ENCODE measurements at places on chromosomes 13 and 19. TPM values are rescaled to one million over a fixed set of nuclear protein-coding genes. Genes with fewer than 3 reads are reported as not detected.
A peak's percentile ranks its signal among the peaks of the same experiment; 100 is the strongest.

The NCAN gene
- not detected for total RNA-seq

The DHDH gene
- total RNA-seq, result not detected

The TPTE2 gene
- total RNA-seq, result 0.11 TPM

The SELENOW gene
- total RNA-seq, result 412 TPM

GRCh38 chr13:102869948-102870676 lies 24.3 kb downstream of the ERCC5 start:
- peaks cover 2% of the 10 kb centered on the region for H3K4me1 ChIP-seq
- no peak overlapping the region for H3K27ac ChIP-seq
- H3K4me3 ChIP-seq, result no peak overlapping the region

DNA sequence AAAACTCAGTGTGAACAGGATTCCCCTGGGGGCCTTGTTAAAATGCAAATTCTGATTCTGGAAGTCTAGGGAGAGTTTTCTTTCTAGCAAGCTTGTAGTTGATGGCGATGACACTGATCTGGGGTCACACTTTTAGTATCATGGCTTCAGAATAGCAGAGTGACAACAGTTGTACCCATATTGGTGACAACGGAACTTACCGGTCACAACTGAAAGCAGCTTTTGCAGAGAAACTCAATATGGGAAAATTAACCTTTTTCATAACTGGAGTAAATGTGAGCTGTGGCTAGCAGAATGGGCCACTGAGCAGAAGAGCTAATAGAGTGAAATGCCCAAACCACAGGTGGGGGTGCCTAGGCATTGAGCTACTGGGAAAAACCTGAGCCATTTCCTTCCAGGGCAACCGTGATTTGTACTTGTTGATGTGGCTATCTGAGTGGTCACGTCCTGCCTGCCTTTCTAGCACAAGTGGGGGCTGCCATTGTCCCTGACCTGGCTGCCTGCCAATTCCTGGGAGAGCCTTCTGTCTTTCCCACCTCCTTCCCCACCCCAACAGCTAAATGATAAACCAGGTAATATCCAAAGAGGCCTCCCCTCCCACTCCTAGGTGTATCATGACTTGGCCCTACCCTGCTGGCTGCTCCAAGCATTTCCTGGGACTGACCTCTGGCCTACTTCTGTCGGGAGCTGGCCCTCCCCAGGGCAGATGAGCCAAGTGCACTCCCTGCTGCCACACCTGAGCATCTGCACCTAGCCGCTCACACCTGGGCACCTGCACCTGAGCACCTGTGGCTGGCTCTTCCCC lies 1.7 kb upstream of the SLC10A2 start:
- H3K27me3 ChIP-seq, result no peaks in the 10 kb centered on the region
- no peaks in the 10 kb centered on the region for H3K4me1 ChIP-seq
- DNase-seq, result no peak

DNA sequence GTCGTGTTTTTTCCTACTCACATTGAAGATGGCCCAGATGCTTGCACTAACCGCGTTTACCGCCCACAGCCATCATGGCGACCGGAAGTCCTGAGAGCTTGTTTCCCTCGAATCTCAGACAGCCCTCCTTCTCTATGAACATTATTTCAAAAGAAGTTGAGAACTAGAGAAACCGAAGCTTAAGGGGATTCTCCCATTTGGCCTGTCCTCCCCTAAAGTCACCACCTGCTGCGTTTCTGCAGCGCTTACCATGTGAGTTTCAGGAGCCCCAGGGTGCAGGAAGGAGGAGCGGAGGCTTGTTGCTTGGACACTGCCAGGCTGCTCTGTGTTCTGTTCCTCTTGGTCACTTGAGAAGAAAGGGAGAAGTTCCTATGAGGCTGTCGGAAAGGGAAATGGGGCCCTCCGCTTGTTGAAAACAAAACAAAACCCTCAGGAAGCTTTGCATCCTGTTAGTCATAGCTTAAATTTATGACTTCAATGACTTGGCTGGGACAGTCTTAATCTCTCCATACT lies 6.2 kb downstream of the CARD8 start:
- DNase-seq, result no peak
- no peak overlapping the region for H3K4me3 ChIP-seq
- no peaks in the 10 kb centered on the region for H3K4me1 ChIP-seq
- H3K27ac ChIP-seq, result no peak overlapping the region
- H3K36me3 ChIP-seq, result no peaks in the 10 kb centered on the region

GRCh38 chr19:14775869-14776586 lies 2.3 kb downstream of the ADGRE2 start:
- H3K4me1 ChIP-seq, result no peaks in the 10 kb centered on the region
- no peaks in the 10 kb centered on the region for H3K27me3 ChIP-seq
- H3K27ac ChIP-seq, result no peak overlapping the region
- no peaks in the 10 kb centered on the region for H3K36me3 ChIP-seq
- no peak overlapping the region for H3K4me3 ChIP-seq

DNA sequence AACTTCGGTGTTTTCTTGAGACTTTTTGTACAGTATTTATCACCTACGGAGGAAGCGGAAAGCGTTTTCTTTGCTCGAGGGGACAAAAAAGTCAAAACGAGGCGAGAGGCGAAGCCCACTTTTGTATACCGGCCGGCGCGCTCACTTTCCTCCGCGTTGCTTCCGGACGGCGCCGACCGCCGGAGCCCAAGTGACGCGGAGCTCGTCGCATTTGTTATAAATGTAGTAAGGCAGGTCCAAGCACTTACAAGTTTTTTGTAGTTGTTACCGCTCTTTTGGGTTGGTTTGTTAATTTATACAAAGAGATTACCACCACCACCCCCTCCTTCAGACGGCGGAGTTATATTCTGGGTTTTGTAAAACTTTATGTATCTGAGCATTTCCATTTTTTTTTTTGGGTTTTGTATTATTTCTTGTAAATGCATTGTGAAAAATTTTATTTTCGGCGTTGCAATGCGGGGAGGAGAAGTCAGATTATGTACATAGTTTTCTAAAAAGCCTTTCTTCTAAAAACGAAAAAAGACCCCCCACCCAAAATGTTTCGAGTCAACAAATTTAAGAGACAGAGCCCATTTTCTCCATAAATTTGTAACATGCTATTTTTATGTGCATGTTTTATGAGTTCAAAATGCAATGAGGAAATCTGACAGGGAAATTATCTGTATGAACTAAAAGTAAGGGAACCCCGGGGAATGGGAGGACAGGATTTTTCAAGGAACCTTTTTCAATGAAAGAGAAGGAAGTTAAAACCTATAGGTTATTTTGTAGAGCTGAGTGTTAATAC lies 2.3 kb downstream of the SOX1 start:
- no peak for DNase-seq
- H3K4me3 ChIP-seq, result no peak overlapping the region
- peaks cover 3% of the 10 kb centered on the region for H3K4me1 ChIP-seq
- H3K27ac ChIP-seq, result no peak overlapping the region
- no peaks in the 10 kb centered on the region for H3K27me3 ChIP-seq

DNA sequence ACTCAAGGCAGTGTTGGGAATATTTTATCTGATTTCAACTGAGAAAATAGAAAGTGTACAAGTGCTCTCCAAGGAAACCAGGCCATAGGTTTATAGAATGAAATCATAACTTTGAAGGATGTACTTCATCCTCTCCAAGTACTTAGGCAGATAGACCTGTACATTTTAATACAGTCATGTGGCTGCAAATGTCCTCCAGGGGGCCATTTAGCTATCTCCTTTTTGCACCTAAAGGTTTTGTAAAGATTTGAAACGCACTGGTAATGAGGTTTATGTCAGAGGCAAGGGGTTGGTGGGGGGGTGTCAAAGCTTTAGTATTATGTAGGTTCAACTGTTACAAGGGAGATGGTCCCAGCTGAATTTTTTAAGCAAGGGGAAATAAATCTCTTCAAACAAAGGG lies 364.4 kb downstream of the DCT start:
- DNase-seq, result no peak
- H3K4me3 ChIP-seq, result no peak overlapping the region
- H3K27ac ChIP-seq, result no peak overlapping the region
- no peaks in the 10 kb centered on the region for H3K4me1 ChIP-seq
- H3K36me3 ChIP-seq, result no peaks in the 10 kb centered on the region
- H3K27me3 ChIP-seq, result no peaks in the 10 kb centered on the region

DNA sequence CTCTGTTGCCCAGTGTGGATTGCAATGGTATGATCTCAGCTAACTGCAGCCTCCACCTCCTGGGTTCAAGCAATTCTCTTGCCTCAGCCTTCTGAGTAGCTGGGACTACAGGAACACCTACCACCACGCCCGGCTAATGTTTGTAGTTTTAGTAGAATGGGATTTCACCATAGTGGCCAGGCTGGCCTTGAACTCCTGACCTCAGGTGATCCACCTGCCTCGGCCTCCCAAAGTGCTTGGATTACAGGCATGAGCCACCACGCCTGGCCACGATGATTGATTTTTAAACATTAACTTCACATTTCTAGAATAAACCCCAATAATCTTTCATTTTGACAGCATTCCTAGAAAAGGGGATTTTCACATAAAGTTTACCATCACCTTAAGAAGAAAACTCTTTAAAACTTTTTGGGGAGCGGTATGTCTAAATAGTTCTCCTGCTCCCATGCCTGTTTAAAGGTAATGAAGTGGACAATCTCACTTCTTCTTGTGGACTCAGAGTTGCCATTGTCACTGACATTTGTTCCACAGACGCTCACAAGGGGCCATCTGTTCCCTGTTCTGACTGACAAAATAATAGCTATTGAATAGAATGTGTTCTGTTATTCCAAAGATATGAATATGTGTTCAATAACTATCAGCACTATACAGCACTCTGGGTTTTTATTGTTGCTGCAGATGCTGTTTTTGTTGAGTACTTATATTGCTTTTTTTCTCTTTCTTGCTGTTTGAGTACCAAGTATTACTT lies 66.1 kb upstream of the C1QTNF9B start:
- no peak overlapping the region for H3K27ac ChIP-seq
- H3K4me1 ChIP-seq, result peaks cover 9% of the 10 kb centered on the region
- DNase-seq, result no peak
- no peaks in the 10 kb centered on the region for H3K36me3 ChIP-seq

DNA sequence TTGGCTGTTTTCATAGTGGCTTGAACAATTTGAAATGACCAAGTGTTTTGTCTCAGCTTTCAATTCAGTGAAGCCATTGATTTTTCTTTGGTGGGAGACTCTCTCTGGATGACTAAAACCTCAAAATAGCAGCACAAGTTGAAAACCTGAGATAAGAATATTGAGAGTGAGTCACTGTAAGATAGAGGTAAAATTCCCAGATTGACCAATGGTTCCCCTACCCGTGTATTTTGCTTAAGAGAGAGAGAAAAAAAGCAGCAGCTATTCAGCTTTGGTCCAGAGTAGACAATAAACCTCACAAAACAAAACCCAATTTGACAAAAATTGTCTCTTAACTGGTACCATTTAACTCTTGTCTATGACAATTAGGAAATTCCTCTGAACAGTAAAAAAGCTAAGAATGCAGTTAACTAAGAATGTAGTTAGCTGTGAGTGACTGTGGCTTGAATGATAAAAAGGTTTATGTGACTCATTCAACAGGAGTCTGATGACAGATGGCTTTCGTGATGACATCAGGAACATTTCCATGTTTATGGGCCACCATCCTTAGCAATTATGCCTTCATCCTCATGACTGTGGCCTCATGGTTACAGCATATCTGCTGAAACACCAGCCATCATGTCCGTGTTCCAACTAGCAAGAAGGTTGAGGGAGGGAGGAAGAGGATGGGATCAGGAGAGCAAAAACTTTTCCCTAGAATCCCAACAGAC lies 356.9 kb downstream of the NDFIP2 start:
- DNase-seq, result no peak
- H3K36me3 ChIP-seq, result no peaks in the 10 kb centered on the region
- H3K4me3 ChIP-seq, result no peak overlapping the region
- no peaks in the 10 kb centered on the region for H3K4me1 ChIP-seq
- H3K27ac ChIP-seq, result no peak overlapping the region
- no peaks in the 10 kb centered on the region for H3K27me3 ChIP-seq

GRCh38 chr13:21018220-21018619 lies 43.2 kb downstream of the LATS2 start:
- H3K27ac ChIP-seq, result no peak overlapping the region
- no peaks in the 10 kb centered on the region for H3K36me3 ChIP-seq
- DNase-seq, result no peak
- H3K27me3 ChIP-seq, result no peaks in the 10 kb centered on the region

- DNase-seq, result no peak
- no peaks in the 10 kb centered on the region for H3K27me3 ChIP-seq
- peaks cover 1% of the 10 kb centered on the region for H3K4me1 ChIP-seq
- peak overlapping the region; percentile 14 for H3K4me3 ChIP-seq
- no peak overlapping the region for H3K27ac ChIP-seq
- no peaks in the 10 kb centered on the region for H3K36me3 ChIP-seq
Measured at GRCh38 chr19:23415561-23416191, 20.4 kb upstream of the ZNF91 start.

GRCh38 chr13:41678249-41678648 lies 220.9 kb downstream of the RGCC start:
- H3K4me3 ChIP-seq, result no peak overlapping the region
- DNase-seq, result no peak
- H3K27ac ChIP-seq, result no peak overlapping the region
- no peaks in the 10 kb centered on the region for H3K36me3 ChIP-seq
- no peaks in the 10 kb centered on the region for H3K27me3 ChIP-seq

- H3K27ac ChIP-seq, result no peak overlapping the region
- no peak overlapping the region for H3K4me3 ChIP-seq
- H3K27me3 ChIP-seq, result no peaks in the 10 kb centered on the region
- no peaks in the 10 kb centered on the region for H3K36me3 ChIP-seq
- no peak for DNase-seq
Measured at GRCh38 chr13:98619556-98619955, 42.6 kb upstream of the STK24 start.
